ENCODE measurements at places on chromosomes 2 and 18.

DNA sequence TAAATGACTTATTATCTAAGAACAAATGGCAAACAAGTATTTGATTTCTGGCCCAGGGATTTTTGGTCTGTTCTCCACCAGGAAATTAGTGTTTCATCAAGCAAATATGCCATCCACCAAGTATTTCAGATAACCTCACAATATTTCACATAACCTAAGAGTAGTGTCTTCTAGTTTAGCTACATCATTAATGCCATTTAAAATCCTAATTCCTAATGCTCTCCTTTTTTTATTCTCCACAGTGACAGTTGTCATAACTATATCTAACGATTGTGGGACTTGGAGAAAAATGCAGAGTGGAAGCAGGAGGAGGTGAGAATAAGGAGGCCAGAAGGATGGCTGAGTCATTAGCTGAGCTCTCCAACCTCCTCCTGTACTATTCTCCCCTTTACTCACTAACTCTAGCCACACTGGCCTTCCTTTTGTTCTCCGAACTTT is 58.5 kb upstream of the CTLA4 start:
- no peaks in the 10 kb centered on the region for H3K27me3 ChIP-seq
- H3K27ac ChIP-seq: peak overlapping the region; percentile 99
- no peaks in the 10 kb centered on the region for H3K36me3 ChIP-seq

GRCh38 chr2:187819624-187820023 is 265.4 kb upstream of the TFPI start:
- H3K4me1 ChIP-seq: no peaks in the 10 kb centered on the region
- no peaks in the 10 kb centered on the region for H3K27me3 ChIP-seq
- H3K4me3 ChIP-seq: no peak overlapping the region
- no peaks in the 10 kb centered on the region for H3K36me3 ChIP-seq
- H3K27ac ChIP-seq: no peak overlapping the region
- DNase-seq: no peak

DNA sequence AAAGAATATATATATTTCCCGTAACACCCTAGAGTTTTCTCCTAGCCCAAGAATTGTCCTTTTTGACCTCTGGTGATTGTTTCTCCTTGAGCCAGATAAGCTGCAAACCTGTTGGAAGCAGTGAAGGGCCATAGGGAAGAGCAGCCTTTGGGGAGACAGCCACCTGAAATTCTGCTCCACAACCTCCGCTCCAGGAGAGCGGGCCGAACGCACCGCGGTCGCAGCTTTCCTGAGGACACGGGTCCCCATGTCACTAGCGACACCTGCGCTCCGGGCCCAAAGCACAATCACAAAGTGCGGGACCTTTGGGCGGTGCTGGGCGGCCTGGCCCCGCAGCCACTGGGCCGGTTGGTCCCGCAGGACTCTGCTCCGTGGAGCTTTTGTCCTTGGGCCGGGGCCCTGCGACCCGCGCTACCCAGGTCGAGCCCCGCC is 557 bp upstream of the DSG2 start:
- H3K36me3 ChIP-seq: no peaks in the 10 kb centered on the region
- H3K27me3 ChIP-seq: peaks cover 34% of the 10 kb centered on the region
- no peaks in the 10 kb centered on the region for H3K4me1 ChIP-seq
- H3K4me3 ChIP-seq: no peak overlapping the region

DNA sequence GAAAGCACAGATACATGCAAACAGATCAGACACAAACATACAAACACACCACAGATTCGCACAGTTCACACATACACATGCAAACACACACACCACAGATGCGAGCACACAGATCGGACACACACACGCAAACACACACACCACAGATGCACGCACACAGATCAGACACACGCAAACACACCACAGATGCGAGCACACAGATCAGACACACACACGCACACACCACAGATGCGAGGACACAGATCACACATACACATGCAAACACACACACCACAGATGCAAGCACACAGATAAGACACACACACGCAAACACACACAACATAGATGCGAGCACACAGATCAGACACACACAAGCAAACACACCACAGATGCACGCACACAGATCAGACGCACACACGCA is 149.0 kb downstream of the PXDN start:
- peaks cover 7% of the 10 kb centered on the region for H3K27me3 ChIP-seq

- no peak overlapping the region for H3K4me3 ChIP-seq
- H3K27me3 ChIP-seq: no peaks in the 10 kb centered on the region
- no peaks in the 10 kb centered on the region for H3K4me1 ChIP-seq
- DNase-seq: no peak
These were observed 248.5 kb upstream of the ID2 start for GRCh38 chr2:8433390-8433789.

GRCh38 chr2:128623776-128624761 is 305.4 kb upstream of the HS6ST1 start:
- peak; percentile 88 for DNase-seq
- H3K27ac ChIP-seq: peak overlapping the region; percentile 55
- peaks cover 22% of the 10 kb centered on the region for H3K4me1 ChIP-seq

- H3K4me3 ChIP-seq: no peak overlapping the region
- H3K36me3 ChIP-seq: no peaks in the 10 kb centered on the region
- no peak for DNase-seq
- no peak overlapping the region for H3K27ac ChIP-seq
These were observed 3.1 kb downstream of the WIPF1 start for GRCh38 chr2:174594456-174594855.

DNA sequence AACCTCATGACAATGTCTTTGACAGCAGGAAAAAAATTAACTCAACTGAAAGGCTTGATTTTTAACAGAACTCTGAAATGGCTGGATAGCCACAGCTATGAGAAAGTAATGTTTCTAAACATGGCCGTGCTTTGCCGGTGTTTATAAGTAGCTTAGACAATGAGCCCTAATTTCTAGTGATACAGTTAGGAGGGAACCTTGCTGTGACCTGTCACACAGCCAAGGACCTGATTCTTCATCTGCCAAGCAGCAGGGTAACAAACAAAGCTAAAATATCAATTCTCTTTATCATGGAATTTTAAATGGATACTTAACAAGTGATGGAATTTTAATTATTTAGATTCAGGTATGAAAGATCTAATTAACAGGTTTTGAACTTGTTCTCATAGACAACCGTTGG is 24.3 kb upstream of the DYNC2LI1 start:
- H3K27ac ChIP-seq: no peak overlapping the region
- H3K27me3 ChIP-seq: no peaks in the 10 kb centered on the region
- H3K4me1 ChIP-seq: peaks cover 12% of the 10 kb centered on the region
- no peak overlapping the region for H3K4me3 ChIP-seq
- H3K36me3 ChIP-seq: no peaks in the 10 kb centered on the region
- no peak for DNase-seq

DNA sequence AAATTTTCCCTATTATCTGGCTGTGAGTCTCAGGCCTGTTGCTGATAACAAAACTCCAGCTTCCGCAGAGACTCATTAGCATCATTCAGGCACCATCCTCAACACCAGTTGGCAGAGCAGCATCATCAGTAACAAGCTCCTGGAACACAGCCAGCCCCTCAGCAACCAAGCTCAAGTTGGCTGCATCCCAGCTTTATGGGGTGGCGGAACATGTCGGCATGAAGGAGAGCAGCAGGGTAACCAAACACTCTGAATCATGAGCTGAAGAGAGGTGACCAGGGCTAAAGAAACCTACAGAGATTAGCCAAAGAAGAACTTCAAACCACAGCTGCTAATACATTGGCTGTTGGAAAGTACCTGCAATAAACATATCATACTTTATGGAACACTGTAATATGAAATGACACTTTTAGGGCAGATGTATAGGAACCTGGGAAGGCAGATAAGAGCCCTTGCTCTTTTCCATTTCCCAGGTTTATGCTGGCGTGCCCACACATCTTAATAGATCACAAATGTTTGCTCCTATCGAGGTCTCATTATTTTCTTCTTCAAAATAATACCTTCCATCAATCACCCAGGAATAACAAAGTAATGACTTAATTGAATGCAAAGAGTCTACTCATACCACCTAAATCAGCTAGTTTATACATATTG is 63.8 kb downstream of the PDE11A start:
- H3K36me3 ChIP-seq: no peaks in the 10 kb centered on the region
- DNase-seq: peak; percentile 60
- H3K4me3 ChIP-seq: no peak overlapping the region
- no peaks in the 10 kb centered on the region for H3K27me3 ChIP-seq
- H3K27ac ChIP-seq: no peak overlapping the region

DNA sequence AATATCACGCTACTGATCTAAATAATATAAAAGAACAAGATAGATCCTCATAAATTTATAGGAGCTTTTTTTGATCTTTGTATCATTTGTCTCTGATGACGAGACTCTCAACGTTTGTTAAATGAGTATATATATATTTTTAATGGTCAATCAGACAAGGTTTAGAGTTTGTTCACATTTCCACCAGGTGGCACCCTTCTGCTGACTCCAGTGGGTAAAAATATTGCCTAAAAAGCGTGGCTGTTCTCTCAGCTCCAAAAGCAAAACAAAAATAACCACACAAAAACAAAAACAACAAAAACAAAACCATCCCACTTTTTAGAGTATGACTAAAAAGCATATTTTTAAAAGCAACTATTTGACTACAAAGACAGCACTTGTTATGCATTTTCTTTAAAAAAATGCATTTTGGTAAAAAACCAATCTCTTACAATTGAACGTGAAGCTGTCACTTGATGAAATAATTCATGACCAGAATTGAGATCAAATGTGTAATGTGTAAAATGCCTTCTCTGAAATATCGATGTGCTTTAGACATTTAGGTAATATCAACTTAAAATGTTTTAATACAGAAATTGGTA is 723.2 kb downstream of the DPP10 start:
- peaks cover 20% of the 10 kb centered on the region for H3K27me3 ChIP-seq
- no peaks in the 10 kb centered on the region for H3K36me3 ChIP-seq
- peak; percentile 62 for DNase-seq
- no peak overlapping the region for H3K27ac ChIP-seq
- no peaks in the 10 kb centered on the region for H3K4me1 ChIP-seq

DNA sequence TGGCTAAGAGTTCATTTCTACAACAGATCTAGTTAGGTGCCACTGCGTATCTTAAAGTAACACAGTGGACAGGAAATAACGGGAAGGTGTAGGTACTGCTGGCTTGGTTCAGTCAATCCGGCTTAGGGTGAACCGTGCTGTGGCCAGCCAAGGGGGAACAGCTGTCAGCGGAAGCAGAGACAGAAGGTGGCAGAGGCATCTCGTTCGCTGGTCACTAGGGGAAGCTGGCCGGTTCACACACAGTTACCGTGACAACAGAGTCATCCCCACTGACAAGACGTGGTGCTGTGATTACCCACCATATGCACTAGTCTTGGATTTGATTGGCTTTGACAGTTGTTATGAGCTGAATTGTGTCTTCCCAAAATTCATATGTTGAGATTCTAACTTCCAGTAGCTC is 58.8 kb upstream of the HDAC4 start:
- H3K4me1 ChIP-seq: no peaks in the 10 kb centered on the region
- H3K4me3 ChIP-seq: no peak overlapping the region
- no peak overlapping the region for H3K27ac ChIP-seq
- H3K27me3 ChIP-seq: peaks cover 11% of the 10 kb centered on the region
- H3K36me3 ChIP-seq: no peaks in the 10 kb centered on the region

- no peaks in the 10 kb centered on the region for H3K36me3 ChIP-seq
- H3K27me3 ChIP-seq: no peaks in the 10 kb centered on the region
- 0 out of 2 replicates have a peak, but pooled peaks cover 7% of the 10 kb centered on the region for H3K4me1 ChIP-seq
- no peak for DNase-seq
- no peak overlapping the region for H3K4me3 ChIP-seq
- H3K27ac ChIP-seq: no peak overlapping the region
These were observed 4.8 kb upstream of the STARD7 start for GRCh38 chr2:96213379-96213778.

DNA sequence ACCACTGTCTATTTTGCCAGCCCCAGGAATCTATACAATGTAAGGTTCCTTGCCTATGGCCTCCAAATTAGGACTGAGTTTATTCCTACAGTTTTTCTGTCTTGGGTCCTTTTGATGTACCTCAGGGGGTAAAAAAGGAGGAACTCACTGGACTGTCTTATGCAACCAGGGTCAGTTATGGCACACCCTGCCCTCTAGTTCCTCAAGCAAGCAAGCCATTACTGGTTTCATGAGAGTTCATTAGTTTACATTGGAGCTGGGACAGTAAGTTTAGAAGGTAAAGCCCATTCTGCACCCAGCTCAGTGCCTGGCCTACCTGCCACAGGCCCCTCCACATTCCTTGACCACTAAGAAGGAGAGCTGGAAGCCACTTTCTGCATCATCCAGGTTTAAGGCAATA is 68.7 kb upstream of the WIPF1 start:
- H3K27me3 ChIP-seq: no peaks in the 10 kb centered on the region
- peak; percentile 24 for DNase-seq

DNA sequence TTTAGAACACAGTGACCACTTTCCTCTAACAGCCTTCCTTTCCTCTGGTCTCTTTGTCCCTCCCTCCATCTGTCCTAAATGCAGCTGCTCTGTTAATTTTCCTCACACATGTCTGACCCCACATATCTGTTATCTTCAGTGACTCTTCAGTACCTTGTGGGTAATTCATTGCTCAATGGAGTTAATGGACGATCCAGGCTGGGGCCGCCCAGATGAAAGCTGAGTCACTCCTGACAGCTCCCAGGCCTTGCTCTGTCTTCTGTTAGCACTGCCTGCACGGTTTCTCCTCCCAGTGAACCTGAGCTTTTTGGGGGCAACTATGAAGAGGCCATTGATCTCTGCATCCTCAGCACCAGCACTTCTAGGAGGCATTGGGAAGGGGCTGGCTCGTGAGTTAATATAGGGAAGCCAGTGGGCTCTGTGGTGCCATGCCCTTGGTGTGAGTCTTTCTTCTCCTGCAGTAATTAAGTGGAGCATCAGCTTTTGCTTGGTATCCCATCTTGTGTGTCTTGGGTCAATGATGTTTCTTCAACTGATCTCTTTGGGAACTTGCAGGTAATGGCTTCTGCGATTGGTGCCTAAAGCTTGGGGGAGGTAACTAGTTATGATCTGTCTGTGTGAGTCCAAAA is 67.3 kb downstream of the SNORC start:
- H3K4me3 ChIP-seq: no peak overlapping the region
- H3K36me3 ChIP-seq: no peaks in the 10 kb centered on the region
- no peak overlapping the region for H3K27ac ChIP-seq
- peak; percentile 78 for DNase-seq
- H3K27me3 ChIP-seq: peaks cover 22% of the 10 kb centered on the region

DNA sequence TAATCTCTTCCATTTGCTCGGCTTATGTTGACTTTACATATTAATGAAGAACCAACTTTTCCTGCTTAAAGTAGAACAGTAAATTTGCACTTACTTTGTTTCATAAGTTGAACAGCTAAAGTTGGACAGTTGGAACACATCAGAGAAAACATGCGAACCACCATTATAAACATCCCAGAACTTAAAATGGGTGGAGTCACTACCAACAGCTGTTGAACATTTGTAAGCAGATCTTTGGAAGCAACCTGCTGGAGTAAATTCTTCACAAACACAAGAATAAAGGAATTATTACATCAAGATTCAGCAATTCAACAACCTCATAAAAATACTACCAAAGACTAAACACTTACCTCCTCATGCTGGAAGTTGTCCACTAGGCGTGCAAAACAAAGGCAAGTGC is 96.4 kb upstream of the DNER start:
- no peak overlapping the region for H3K4me3 ChIP-seq
- H3K4me1 ChIP-seq: peaks cover 10% of the 10 kb centered on the region
- H3K27me3 ChIP-seq: no peaks in the 10 kb centered on the region

- H3K4me1 ChIP-seq: no peaks in the 10 kb centered on the region
- no peaks in the 10 kb centered on the region for H3K36me3 ChIP-seq
- H3K4me3 ChIP-seq: no peak overlapping the region
- H3K27me3 ChIP-seq: 0 out of 2 replicates have a peak, but pooled peaks cover 15% of the 10 kb centered on the region
These were observed 99.4 kb downstream of the TFCP2L1 start for GRCh38 chr2:121185571-121186074.
